ENCODE measurements at places on chromosomes 16 and 17.

- peaks cover 39% of the 10 kb centered on the region for H3K36me3 ChIP-seq
- H3K27me3 ChIP-seq = no peaks in the 10 kb centered on the region
- peak overlapping the region; percentile 95 for H3K27ac ChIP-seq
- peak overlapping the region; percentile 63 for H3K4me3 ChIP-seq
Measured at GRCh38 chr17:77089124-77089490, 51.7 kb upstream of the SEC14L1 start.

DNA sequence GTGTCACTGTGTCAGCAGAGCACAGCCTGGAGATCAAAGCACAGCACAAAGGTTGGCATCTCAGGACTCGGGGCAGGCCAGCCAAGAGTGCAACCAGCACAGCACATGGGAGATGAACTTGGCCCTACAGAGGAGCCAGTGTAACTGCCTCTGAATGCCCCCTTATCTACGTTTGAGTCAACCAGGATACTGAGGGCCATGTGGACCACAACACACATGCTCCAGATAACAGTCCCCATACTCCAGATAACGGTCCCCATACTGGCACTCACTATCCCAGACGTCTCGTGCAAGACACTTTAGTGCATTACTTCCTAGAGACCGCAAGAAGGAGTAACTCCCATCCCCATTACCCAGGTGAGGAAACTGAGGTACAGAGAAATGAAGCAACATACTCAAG, 88.2 kb downstream of the XYLT1 start:
- peaks cover 17% of the 10 kb centered on the region for H3K4me1 ChIP-seq
- H3K27ac ChIP-seq = no peak overlapping the region
- H3K27me3 ChIP-seq = no peaks in the 10 kb centered on the region

DNA sequence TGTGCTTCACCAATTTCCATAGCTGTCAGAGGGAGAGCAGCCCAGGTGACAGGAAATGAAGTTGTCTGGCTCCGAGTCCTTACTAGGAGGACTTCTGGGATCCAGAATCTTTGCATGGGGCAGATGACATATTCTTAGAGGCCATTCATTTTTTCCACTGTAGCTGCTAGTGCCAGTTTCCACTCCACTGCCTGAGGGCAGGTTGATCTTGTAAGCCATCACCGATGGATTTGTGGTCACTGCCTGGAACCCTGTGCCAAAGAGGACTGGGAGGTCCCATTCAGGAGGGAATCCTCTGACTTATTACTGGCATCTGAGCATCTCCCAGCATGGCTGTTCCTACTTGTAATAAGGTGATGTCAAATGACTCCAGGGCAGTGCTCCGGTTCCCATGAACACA, 144.1 kb upstream of the KCNJ18 start:
- H3K4me1 ChIP-seq = peaks cover 17% of the 10 kb centered on the region
- no peak overlapping the region for H3K27ac ChIP-seq
- H3K36me3 ChIP-seq = peaks cover 9% of the 10 kb centered on the region
- H3K4me3 ChIP-seq = no peak overlapping the region

DNA sequence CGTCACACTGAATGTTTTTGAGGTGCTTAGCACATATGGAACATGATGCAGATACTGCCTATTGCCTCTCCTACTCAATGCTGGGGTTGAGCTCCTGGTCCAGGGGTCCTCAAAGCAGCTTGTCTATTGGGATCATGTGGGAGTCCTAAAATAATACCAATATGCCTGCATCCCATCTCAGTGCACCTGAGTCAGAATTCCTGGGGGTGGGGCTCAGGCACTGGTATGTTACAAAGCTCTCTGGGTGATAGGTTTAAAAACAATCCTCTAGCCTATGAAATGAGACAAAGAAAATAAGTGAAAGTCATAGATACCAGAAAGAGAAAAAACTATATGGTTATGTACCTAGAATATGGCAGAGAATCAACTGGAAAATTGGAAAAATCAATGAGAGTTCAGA, 156.6 kb upstream of the NLRP1 start:
- no peaks in the 10 kb centered on the region for H3K27me3 ChIP-seq
- no peaks in the 10 kb centered on the region for H3K36me3 ChIP-seq
- H3K4me1 ChIP-seq = no peaks in the 10 kb centered on the region
- no peak overlapping the region for H3K4me3 ChIP-seq

DNA sequence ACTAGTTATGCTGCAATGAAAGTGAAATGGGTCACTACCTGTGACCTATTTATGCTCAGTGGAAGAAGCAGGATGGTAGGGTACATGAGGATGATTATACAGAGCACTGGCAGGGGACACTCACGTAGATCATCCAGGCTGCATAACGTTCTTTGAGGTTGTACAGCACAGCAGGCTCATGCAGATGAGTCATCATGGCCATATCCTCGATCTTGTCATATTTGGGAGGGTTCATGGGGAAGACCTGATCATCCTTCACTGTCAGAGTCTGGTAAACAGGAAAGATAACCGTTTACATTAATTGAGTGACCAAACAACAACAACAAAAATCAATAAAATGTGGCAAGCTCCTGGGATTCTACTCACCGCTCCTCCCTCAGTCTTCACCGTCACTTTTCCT, 2.1 kb downstream of the MYH2 start:
- H3K27me3 ChIP-seq = no peaks in the 10 kb centered on the region
- H3K36me3 ChIP-seq = no peaks in the 10 kb centered on the region
- no peak for DNase-seq
- H3K4me1 ChIP-seq = no peaks in the 10 kb centered on the region

- H3K4me1 ChIP-seq = no peaks in the 10 kb centered on the region
- no peak overlapping the region for H3K4me3 ChIP-seq
- H3K27ac ChIP-seq = no peak overlapping the region
- H3K27me3 ChIP-seq = no peaks in the 10 kb centered on the region
- no peaks in the 10 kb centered on the region for H3K36me3 ChIP-seq
Measured at GRCh38 chr16:54703339-54703738, 227.3 kb upstream of the IRX5 start.

DNA sequence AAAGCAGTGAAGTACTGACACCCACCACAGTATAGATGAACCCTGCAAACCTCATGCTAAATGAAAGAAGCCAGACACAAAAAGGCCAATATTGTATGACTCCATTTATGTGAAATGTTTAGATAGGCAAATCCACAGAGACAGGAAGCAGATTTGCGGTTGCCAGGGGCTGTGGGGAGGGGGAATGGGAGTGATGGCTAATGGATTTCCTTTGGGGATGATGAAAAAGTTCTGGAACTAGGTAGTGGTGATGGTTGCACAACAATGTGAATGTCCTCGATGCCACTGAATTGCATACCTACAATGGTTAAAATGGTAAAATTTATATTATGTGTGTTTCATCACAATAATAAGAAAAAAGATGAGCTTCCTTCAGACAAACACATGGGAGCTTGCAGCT, 28.4 kb upstream of the WFIKKN2 start:
- no peaks in the 10 kb centered on the region for H3K36me3 ChIP-seq
- no peak overlapping the region for H3K4me3 ChIP-seq
- no peak for DNase-seq
- no peaks in the 10 kb centered on the region for H3K27me3 ChIP-seq
- no peak overlapping the region for H3K27ac ChIP-seq

DNA sequence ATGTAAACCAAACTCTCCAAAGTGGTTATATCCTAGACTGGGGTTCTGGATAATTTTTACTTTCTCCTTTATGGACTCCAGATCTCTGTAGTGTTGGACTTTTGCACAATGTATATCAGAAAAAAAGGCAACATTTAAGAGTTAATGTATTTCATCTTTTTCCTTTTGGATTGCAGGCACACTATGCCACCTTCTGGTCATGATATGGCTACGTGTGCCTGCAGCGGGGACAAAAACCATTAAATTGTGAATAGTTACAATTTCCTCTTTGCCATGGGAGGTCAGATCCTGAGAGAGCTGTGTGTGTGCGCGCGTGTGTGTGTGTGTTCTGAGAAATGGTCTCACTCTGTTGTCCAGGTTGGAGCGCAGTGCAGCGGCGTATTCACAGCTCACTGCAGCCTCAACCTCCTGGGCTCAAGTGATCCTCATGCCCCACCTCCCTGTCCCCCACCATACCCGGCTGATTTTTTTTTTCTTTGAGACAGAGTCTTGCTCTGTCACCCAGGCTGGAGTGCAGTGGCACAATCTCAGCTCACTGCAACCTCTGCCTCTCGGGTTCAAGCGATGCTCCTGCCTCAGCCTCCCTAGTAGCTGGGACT, 4.3 kb upstream of the SGF29 start:
- peaks cover 7% of the 10 kb centered on the region for H3K27me3 ChIP-seq
- DNase-seq = no peak
- H3K27ac ChIP-seq = no peak overlapping the region
- H3K4me3 ChIP-seq = no peak overlapping the region
- H3K4me1 ChIP-seq = peaks cover 20% of the 10 kb centered on the region
- no peaks in the 10 kb centered on the region for H3K36me3 ChIP-seq

DNA sequence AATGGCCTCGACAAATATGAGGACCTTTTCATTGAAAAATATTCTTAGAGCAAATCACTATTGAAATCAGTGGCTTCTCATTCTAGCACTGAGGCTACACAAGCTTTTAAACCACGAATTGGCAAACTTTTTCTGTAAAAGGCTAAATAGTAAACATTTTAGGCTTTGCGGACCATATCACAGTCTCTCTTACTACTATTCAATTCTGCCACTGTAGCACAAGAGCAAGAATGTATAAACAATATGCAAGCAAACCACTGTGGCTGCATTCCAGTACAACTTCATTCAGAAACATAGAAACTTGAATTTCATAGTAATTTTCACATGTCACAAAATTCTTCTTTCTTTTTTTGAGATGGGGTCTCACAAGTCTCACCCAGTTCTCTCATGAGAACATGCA, 49.1 kb downstream of the PHLPP2 start:
- no peak overlapping the region for H3K27ac ChIP-seq
- no peaks in the 10 kb centered on the region for H3K4me1 ChIP-seq
- no peak for DNase-seq
- no peak overlapping the region for H3K4me3 ChIP-seq
- H3K36me3 ChIP-seq = peaks cover 9% of the 10 kb centered on the region

- H3K4me3 ChIP-seq = no peak overlapping the region
- DNase-seq = no peak
- no peaks in the 10 kb centered on the region for H3K27me3 ChIP-seq
- H3K4me1 ChIP-seq = no peaks in the 10 kb centered on the region
Measured at GRCh38 chr17:63918305-63918704, 334 bp downstream of the GH1 start.
